ENCODE measurements at places on chromosomes 16 and 17. TPM values are rescaled to one million over a fixed set of nuclear protein-coding genes. Genes with fewer than 3 reads are reported as not detected.

The CCL11 gene
- not detected for total RNA-seq

The OR1F1 gene
- 0.98 TPM for total RNA-seq

The CD79B gene
- total RNA-seq: not detected

The CBFA2T3 gene
- total RNA-seq: 2.5 TPM

The NFATC2IP gene
- total RNA-seq: 23.4 TPM

The RHBDL3 gene
- 0.98 TPM for total RNA-seq

All from temporal lobe (tissue), 4 donors.